Ovary (tissue), 10 donors: ENCODE measurements at places on chromosomes 2 and 18.

DNA sequence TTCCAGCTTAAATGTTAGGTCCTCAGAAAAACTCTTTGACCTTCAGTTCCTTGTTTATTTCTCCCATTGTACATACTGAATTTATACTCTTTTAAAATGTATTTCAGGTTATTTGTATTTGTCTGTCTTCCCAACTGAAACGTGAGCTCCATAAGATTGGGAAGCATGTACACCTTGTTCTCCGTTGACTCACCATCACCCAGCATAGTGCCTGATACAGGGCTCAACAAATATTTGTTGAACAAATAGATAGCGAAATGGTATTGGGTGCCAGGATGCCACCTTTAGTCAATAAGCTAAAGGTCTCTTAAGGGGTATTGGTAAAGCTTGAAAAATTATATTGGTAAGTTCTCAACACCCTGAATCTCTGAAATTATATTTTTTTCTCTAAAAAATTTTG lies 1841.3 kb upstream of the CELF4 start:
- no peak overlapping the region for H3K4me3 ChIP-seq
- H3K27me3 ChIP-seq, result no peaks in the 10 kb centered on the region
- H3K4me1 ChIP-seq, result no peaks in the 10 kb centered on the region
- DNase-seq, result no peak
- H3K27ac ChIP-seq, result no peak overlapping the region
- no peaks in the 10 kb centered on the region for H3K36me3 ChIP-seq

- H3K4me1 ChIP-seq, result peaks cover 6% of the 10 kb centered on the region
- H3K27me3 ChIP-seq, result no peaks in the 10 kb centered on the region
- peak within 1 kb of the TSS; percentile 88 for H3K27ac ChIP-seq
- peak within 1 kb of the TSS; percentile 78 for H3K4me3 ChIP-seq
Observed at GRCh38 chr2:24360050-24360962, at the start of gene ITSN2. Gene ITSN2, minus strand, starts transcription at chr2:24360536. Its CDS starts 32,454 bp downstream, at chr2:24328082.

DNA sequence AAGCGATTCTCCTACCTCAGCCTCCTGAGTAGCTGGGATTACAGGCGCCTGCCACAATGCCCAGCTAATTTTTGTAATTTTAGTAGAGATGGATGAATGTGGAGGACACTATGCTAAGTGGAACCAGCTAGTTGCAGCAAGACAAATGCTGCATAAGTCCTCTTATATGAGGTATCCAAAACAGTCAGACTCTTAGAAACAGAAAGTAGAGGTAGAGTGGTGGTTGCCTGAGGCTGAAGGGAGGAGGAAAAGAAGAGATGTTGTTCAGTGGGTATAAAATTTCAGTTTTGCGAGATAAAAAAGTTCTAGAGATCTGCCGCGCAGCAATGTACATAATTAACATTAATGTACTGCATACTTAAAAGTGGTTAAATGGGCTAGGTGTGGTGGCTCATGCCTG lies 145.3 kb upstream of the SPRED2 start:
- H3K36me3 ChIP-seq, result no peaks in the 10 kb centered on the region
- H3K27ac ChIP-seq, result no peak overlapping the region
- H3K27me3 ChIP-seq, result no peaks in the 10 kb centered on the region
- no peak for DNase-seq

- no peaks in the 10 kb centered on the region for H3K36me3 ChIP-seq
- no peaks in the 10 kb centered on the region for H3K4me1 ChIP-seq
- no peak overlapping the region for H3K4me3 ChIP-seq
- no peak for DNase-seq
- no peak overlapping the region for H3K27ac ChIP-seq
Observed at GRCh38 chr2:213078686-213079085, 72.7 kb downstream of the IKZF2 start.

- no peaks in the 10 kb centered on the region for H3K36me3 ChIP-seq
- H3K4me3 ChIP-seq, result no peak overlapping the region
- DNase-seq, result no peak
- H3K4me1 ChIP-seq, result no peaks in the 10 kb centered on the region
- no peak overlapping the region for H3K27ac ChIP-seq
Observed at GRCh38 chr2:6793371-6793770, 72.3 kb downstream of the CMPK2 start.

DNA sequence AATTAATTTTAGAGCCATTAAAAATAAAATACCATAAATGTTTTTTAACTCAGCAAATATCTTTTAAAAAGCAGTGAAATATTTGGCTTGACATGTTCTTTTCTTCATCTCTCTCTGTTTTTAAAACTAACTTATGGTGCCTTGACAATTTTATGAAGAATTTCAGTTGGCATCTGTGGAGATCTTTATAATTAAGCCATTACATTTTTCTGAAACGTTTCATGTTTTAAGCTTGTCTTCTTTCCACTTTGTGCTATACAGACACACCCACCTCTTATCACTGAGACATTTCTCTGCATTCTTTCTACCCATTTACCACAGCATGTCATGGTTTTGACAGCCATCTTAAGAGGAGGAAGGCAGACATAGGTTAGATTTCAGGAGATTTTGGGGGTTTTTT lies 915.1 kb upstream of the FSHR start:
- no peak overlapping the region for H3K4me3 ChIP-seq
- DNase-seq, result no peak
- H3K27me3 ChIP-seq, result no peaks in the 10 kb centered on the region
- no peaks in the 10 kb centered on the region for H3K36me3 ChIP-seq
- no peak overlapping the region for H3K27ac ChIP-seq
- no peaks in the 10 kb centered on the region for H3K4me1 ChIP-seq

DNA sequence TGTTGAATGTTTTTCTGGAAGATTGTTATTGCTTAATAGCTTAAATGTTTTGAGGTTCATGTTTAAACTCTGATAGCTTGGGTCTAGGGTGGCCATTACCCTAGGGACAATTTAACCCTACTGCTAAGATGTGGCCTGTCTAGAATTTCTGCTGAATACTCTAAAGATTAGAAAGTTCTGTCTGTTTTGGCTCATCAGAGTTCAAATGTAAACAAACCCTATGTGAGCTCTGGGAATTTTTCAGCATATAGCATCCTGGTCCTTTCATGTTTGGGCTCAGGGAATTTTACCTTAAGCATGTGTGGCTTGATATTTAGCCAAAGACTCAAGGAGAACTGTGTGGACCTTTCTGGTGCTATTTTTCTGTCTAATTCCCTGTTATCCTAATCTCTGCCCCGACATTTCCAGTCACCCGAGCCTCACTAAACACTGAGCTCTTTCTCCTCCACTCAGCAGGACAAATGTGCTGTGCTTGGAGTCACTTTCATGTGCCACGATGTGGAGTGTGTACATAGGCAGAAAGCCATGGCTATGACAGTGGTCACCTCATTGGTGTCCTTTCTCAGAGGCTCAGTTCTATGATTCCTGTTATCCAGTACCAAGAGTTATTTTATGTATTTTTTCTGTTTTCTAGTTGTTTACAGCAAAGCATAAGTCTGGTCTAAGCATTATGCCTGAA lies 492.5 kb upstream of the SPHKAP start:
- no peak for DNase-seq
- no peaks in the 10 kb centered on the region for H3K27me3 ChIP-seq
- no peak overlapping the region for H3K27ac ChIP-seq
- no peaks in the 10 kb centered on the region for H3K36me3 ChIP-seq

DNA sequence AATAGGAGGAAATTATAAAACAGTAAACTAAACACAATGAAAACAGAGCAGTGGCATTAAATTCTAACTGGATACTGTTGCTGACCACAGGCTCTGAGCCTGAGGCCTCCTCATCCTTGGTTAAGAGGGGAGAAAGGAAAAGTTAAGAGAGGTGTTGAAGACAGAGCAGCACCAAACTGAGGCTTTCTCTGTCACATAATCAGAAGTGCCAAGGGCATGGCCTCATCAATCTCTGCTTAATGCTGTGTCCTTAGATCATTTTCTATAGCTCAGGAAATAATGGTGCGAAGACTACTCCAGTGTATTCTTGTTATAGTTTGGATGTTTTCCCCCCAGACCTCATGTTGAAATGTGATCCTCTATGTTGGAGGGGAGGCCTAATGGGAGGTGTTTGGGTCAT lies 160.9 kb upstream of the SLC1A4 start:
- no peak for DNase-seq
- H3K27me3 ChIP-seq, result no peaks in the 10 kb centered on the region
- no peak overlapping the region for H3K4me3 ChIP-seq
- H3K36me3 ChIP-seq, result no peaks in the 10 kb centered on the region
- no peaks in the 10 kb centered on the region for H3K4me1 ChIP-seq
- H3K27ac ChIP-seq, result no peak overlapping the region

DNA sequence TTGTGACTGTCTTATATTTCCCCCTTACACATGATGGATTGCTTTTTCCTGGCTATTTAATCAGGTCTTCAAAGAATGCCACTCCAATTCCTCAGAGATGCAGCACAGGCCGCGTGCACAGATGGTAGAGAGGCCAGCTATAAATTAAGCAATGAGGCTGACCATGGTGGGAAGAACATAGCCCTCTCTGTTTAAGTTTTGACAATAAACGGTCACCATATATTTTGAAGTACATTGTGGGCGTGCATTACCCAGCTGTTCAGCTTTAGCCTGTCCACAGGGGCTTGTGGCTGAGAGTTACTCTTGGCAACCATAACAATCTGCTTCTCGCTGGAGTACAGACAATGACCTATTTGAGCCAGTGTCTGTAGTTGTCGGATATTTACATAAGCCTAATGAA lies 730.8 kb downstream of the DCC start:
- H3K27ac ChIP-seq, result no peak overlapping the region
- no peak for DNase-seq
- no peaks in the 10 kb centered on the region for H3K27me3 ChIP-seq
- no peak overlapping the region for H3K4me3 ChIP-seq
- no peaks in the 10 kb centered on the region for H3K36me3 ChIP-seq
- no peaks in the 10 kb centered on the region for H3K4me1 ChIP-seq

- DNase-seq, result no peak
- no peaks in the 10 kb centered on the region for H3K27me3 ChIP-seq
- no peaks in the 10 kb centered on the region for H3K36me3 ChIP-seq
Observed at GRCh38 chr2:118097657-118098056, 9.4 kb downstream of the INSIG2 start.

DNA sequence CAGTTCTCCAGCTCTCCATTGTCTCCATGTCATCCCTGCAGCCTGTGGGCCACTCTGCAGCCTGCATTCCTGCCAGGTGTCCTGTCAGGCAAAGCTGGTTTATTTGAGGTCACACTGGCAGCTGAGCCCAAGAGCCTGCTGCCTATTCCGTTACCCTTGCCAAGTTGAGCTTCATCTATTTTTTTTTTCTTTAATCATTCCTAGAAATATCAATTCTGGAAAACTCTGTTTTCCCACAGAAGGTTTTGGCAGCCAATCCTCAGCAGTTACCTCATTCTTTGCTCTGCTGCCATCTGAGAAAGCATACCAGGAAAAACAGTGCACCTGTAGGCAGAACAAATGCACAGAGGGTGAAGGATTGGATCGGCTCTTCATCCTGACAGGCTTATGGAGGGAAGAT lies 411.0 kb upstream of the ACVR2A start:
- no peak overlapping the region for H3K27ac ChIP-seq
- no peaks in the 10 kb centered on the region for H3K4me1 ChIP-seq
- no peak overlapping the region for H3K4me3 ChIP-seq
- no peak for DNase-seq
- no peaks in the 10 kb centered on the region for H3K27me3 ChIP-seq
